ENCODE measurements at places on chromosomes 4 and X.
A peak's percentile ranks its signal among the peaks of the same experiment; 100 is the strongest.

- no peak for DNase-seq
Measured at GRCh38 chrX:35017284-35017683, 74.7 kb downstream of the FAM47B start.

- no peak for DNase-seq
Measured at GRCh38 chr4:42626629-42627146, 30.2 kb downstream of the ATP8A1 start.

DNA sequence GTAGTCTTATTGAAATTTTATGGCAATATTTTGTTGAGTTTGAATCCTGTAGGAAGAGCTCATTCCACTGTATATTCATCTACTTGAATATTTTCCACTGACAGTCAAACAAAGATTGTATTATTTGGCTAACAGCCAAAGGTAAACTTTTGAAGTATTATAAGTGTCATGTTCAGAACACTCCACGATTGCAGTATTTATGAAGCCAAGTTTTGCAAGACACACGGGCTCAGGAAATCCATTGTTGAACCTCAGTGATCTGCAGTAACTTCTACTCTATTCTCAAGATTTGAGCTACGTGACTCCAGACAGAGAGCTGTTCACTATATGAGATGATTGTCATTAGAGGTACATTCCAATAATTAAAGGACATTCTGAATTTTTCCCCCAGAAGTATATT lies 302.7 kb upstream of the ADGRL3 start:
- DNase-seq = no peak

DNA sequence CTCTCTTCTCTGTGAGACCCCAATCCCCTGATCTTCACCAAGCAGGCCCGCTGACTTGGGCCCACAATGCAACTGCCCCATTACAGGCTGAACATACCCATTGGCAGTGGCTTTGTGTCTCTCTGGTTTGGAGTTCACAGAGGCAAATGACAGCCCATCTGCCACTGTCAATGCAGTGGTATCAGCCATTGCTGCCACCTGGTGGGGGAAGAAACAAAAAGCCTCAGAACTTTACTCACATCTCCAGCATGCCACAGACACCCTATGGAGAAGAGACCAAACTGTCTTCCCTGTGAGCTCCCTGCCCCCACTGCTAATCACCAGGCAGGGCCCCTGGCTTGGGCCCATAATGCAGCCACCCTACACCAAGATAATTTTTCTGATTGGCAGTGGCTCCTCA lies 729.3 kb upstream of the ACTRT1 start:
- peak; percentile 29 for DNase-seq

- no peak for DNase-seq
Measured at GRCh38 chr4:1842993-1843448, 12.9 kb downstream of the LETM1 start.

- no peak for DNase-seq
Measured at GRCh38 chr4:2795300-2795892, 2.5 kb downstream of the SH3BP2 start.

- no peak for DNase-seq
Measured at GRCh38 chrX:46251755-46252154, 293.5 kb downstream of the ZNF674 start.

DNA sequence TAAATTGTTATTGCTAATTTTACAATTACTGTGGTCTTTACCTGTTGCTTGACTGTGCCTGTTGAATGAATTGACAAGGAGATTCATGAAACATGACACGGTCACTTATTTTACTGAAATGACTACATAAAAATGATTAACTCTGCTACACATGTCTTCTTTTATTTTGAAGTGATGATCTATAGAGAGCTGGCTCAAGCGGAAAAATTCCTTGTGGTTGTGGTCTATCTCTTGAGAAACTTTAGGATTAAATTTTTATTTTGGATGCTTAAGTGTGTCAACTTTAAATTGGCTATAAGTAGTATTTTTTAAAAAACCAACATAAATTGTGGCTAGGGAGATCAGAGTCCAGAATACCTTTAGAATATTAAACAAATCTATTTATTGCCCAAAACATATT lies 131.8 kb upstream of the PITX2 start:
- DNase-seq = no peak

DNA sequence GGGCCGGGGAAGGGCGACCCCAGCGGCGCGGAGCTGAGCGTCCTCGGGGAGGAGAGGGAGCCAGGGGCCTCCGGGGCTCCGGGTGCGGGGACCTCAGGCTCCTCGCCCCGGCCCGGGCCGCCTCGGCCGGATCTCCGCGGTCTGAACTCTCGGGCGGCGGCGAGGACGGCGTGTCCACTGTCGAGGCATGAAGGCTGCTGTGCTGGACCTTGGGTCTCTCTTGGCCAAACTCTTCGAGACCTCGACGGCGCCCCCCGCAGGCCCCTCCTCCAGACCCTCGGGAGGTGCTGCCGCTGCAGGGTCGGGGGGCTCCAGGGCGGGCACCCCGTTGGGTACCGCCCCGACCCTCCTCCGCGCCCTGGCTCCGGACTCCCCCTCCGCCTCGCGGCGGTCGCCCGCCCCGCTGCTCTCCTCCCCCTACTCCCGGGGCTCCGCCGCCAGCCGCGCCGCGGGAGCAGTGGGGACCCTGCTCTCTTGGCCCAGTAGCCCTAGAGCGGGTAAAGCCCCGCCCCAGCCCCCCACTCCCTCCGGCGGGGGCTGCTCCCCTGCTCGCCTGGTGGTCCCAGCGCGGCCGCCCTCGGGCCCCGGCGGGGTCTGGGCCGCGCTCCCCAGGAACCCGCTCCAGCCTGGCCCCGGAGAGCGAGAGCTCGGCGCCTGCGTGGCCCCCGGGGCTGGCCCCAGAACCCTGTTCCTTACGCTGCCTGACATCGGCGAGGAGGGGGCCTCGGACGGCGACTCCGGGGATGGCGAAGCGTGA lies 564 bp downstream of the FAM149A start:
- DNase-seq = peak; percentile 6

DNA sequence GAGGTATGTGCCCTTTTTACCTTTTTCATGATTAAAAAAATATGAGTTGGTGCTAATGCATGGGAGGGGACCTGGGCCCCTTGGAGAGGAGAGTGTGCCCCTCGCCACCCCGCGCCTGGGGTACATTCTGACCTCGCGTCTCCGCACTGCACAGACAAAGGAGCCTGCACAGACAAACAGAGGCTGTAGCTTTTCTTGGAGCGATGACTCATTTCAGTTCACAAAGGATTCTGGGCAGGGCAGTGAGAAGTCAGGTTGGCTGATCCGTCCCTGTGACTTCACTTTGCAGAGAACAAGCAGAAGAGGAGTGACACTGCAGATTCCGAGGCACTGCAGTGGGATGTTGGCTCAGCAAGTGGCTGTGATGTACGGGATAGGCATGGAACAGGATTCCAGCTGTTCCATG lies 82.9 kb downstream of the STOX2 start:
- peak; percentile 51 for DNase-seq

DNA sequence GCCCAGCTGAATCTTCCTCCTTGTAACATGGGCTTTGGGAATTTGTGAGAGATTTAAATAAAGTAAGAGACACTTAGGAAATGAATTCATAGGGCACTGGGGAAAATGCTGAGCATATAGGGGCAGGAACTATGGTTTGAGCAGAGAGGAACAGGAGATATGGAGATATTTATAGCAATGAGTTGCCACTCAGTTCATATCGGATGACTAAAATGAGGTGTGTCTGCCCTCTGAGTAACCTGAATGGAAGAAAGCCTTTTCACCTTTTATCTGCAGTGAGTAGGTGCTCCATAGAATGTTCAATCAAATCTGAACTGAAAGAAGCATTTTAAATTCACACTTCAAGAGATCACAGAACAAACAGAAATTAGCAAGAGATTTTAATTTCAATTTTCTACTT lies 105.7 kb downstream of the CEP44 start:
- no peak for DNase-seq

GRCh38 chr4:51907006-51907669 lies 64.2 kb downstream of the DCUN1D4 start:
- DNase-seq = peak; percentile 9

- DNase-seq = no peak
Measured at GRCh38 chrX:13489454-13489853, 79.9 kb upstream of the EGFL6 start.

DNA sequence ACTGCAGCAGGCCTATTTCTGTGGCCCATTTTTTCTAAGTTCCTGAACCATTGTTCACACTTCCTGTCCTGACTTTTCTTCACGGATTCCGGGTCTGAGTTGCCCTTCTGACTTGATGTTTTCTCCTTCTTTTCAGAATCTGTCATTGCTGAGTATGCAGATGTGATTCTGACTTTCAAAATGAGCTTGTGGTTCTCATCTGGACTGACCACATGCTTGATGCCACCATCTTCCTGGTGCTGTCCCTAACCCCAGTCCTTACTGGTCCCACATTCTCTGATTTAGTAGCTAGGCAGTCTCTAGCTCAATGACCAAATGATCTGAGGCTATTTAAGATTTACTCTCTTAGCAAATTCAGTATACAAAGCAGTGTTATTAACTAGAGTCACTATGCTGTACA lies 822.3 kb upstream of the TENM3 start:
- DNase-seq = no peak

GRCh38 chrX:26309262-26309661 lies 93.3 kb downstream of the MAGEB5 start:
- no peak for DNase-seq

DNA sequence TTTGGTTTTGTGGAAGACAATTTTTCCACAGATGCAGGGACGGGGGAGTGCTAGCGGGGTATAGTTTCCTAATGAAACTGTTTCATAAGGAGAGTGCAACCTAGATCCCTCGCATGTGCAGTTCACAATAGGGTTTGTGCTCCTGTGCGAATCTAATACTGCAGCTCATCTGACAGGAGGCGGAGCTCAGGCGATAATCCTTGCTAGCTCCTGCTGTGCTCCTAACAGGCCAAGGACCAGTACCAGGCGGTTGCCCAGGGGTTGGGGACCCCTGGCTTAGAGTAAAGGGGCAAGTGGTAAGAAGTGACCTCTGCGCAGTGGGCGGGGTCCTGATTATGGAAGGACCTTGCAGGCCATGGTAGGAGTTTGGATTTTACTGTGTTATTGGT lies 3.8 kb downstream of the SCML1 start:
- DNase-seq = no peak

DNA sequence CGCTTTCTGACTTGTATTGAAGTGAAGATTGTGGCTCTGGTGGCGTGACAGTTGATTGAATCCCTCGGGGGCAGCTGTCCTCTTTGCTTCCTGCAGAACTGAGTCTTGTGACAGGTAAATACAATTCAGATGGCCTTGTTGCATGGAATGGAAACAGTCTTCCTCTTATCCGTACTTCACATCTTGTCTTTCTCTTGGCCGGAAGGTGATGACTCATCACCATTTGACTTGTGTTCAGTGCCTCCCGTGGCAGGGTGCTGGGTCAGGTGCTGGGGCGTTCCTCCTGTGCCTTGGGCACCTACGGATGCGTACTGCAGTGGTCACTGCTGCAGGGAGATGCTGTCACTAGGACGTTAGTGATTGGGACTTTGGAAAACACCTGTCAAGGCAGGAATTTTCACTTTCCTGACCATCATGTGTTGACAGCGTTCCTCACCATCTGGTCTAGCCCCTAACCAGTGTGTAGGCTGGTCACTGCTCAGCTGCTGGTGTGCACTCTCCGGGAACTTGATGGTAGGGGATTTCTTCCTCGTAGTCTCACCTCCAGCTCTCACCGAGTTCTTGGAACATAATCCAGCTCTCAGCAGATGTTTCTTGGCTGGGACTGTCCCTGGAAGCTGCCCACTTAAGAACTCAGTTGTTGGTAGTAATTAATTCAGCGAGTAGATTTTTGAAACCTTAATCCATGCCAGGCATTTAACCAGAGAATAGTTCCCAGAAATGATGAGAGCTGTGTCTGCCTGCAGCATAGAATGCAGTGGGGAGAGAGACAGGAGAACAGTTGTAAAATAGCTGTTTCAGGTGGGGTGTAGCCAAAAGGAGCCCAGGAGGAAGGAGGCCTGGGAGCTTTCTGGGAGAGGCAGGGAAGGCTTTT lies 7.2 kb downstream of the TBC1D14 start:
- peak; percentile 95 for DNase-seq

GRCh38 chr4:47032405-47033106 lies 1.2 kb downstream of the GABRB1 start:
- DNase-seq = peak; percentile 71

GRCh38 chr4:76515975-76516843 lies 81.2 kb downstream of the SHROOM3 start:
- DNase-seq = peak; percentile 44

GRCh38 chr4:24747234-24747975 lies 48.0 kb upstream of the SOD3 start:
- no peak for DNase-seq

DNA sequence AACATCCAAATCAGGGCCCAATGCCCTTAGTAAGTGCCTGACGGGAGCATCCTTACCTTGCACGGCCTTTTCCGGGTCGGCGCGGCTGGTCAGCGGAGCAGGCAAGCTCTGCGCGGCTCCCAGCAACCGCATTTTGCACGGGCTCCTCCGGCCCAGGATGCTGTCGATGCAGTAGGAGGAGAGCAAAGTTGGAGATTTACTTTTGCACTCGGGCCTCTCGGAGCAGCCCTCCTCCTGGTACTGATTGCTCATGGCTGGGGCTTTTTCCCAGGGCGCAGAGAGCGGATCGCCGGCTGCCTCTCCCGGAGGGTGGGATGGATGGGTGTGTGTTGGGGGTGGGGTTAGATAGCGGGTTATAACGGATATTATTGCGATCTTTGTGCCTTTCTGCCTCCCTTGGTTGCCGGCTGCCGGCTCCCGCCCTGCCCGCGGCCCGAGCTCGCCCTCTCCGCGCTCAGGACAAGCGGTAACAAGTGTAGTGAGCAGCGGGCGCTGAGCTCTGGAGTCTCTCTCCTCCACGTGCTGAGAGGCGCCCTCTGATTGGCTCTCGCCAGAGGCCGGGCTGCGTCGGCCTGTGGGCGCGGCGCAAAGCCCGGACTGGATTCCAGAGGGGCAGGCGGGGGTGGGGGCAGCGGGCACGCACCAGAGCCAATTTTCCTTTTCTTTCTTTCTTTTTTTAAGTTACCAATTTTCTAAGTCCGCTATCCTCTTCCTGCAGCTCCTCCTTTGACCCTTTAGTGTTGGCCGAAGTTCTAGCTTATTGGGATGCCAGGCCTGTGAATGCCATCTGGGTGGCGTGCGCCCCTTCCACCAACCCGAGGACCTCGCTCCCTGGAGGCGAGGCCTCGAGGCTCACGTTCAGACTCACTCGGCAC lies at the start of gene ARX:
ARX (minus strand) TSS at position 480 of the 875 bp plus-strand sequence; CDS start at position 252, 228 bp downstream.
- DNase-seq = peak; percentile 79

DNA sequence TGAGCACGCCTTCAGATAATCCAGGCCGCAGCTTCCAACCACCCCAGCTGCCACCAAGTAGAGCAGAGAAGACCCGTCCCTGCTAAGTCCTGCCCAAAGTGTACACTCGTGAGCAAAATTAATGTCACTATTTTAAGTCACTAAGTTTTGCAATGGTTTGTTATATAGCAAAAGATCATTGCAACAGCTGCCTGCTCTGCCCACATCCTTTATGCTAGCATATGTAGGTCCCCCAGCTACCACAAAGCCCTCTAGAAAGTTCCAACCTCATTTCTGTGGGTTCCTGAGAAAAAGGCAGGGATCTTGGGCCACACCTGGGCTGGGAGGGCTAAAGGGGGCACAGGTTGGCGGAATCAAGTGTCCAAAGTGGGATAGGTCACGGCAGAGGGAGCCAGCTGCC lies 346.9 kb downstream of the BCOR start:
- DNase-seq = peak; percentile 72

DNA sequence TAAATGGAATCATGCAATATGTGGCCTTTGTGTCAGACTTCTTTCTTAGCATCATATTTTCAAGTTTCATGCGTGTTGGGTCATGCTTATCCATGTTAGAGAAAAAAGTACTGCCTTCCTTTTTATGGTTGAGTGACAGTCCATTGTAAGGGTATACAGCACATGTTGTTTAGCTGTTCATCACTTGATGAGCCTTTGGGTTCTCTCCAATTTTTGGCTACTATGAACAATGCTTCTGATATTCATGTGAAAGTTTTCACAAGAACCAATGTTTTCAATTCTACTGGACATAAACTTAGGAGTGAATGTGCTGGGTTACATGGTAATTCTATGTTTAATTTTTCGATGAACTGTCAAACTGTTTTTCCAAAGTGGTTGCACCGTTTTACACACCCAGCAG lies 28.1 kb upstream of the LNX1 start:
- DNase-seq = no peak

Data from hematopoietic multipotent progenitor cell treated with erythropoietin and hydrocortisone succinate and interleukin-3 and kit ligand, for 4 days (in vitro differentiated cells).